ENCODE measurements at places on chromosomes 3 and 15.

- peak; percentile 79 for DNase-seq
Measured at GRCh38 chr15:55897560-55898336, 95.7 kb downstream of the NEDD4 start.

DNA sequence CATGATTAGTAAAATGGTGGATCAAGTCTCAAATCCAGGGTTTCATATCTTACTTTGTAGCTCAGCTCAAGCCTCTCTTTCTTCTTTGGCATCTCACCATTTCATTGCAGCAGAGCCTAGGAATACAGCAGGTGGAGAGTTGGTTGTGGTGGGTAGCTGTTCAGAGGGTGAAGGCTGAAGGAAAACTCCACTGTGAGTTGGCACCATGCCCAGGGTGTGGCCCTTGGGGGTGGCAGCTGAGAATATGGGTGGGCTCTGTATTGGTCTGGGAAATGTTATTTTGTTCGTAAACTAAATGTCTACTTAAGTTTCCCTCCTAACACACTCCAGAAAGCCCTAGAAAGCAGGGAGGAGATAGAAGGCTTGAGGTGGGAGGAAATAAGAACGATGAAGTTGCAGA, 1.7 kb upstream of the MAP1A start:
- DNase-seq = no peak

- no peak for DNase-seq
Measured at GRCh38 chr3:196941729-196942225, 551 bp downstream of the NCBP2 start.

GRCh38 chr3:10469441-10470119, 35.8 kb downstream of the ATP2B2 start:
- peak; percentile 61 for DNase-seq

GRCh38 chr3:77887611-77888010, 847.7 kb downstream of the ROBO2 start:
- DNase-seq = no peak

DNA sequence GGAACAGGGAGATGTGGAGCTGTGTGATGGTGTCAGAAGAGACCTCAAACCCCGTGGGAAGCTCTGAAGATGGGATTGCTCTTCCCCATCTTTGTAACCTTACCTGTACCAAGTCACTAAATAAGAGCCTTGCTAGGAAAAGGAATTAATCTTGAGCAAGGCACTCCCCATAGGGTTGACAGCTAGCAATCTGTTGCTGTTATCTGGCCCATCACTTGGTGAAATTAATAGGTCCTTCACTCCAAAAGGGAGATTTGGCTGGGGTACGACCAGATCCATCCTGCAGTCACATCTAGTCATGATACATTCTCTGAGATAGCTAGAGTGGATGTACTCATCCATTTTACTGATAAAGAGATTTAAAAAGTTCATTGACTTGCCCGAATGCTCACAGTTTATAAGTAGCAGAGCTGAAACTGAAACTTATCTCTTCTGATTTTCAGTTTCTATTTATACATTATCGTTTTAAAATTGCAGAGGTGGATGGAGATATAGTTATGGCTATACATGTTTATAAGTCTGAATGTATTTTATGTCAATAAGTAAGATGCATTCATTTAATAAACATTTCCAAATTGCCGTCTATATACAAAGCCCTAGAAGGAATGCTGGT, 299.1 kb upstream of the MCTP2 start:
- DNase-seq = no peak

DNA sequence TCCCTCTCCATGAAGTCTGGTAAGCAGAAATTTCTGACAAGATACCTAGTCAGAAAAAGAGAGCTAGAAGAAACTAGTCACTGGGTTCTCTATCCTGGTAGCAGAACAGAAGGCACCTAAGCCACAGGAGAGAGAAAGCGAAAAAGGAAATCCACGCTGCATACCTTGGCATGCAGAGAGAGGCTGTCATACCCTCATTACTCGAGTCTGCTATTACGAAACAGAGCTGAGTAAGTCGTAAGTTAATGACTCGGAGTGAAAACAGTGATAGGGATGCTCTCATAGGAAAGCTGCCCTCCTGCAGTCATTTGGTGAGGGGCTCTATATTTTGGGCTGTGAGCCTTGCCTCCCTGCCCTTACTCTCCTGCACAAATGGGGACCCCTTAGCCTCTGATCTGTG, 16.2 kb downstream of the CLRN1 start:
- DNase-seq = no peak

Measured in posterior cingulate gyrus (tissue), 11 donors.